ENCODE measurements at places on chromosomes 13 and 19.

- no peak for DNase-seq
Observed at GRCh38 chr19:15293781-15294491, 38.4 kb downstream of the BRD4 start.

DNA sequence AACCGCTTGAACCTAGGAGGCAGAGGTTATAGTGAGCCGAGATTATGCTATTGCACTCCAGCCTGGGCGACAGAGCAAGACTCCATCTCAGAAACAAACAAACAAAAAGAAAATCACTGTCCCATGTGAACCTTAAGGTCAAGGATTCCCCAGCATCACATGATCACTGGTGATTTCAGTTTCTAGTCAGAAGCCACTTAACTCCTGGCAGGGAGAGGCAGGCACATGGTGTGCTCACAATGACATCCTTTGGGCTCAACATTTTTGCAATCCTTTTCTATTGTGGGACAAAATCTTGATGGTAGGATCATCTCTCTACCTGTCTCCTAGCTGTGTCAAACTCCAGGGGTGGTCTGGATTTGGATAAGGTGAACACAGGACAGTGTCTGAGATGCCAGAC lies 12.1 kb downstream of the AKAP8 start:
- no peak for DNase-seq

GRCh38 chr19:50331221-50331993 lies 2.2 kb upstream of the KCNC3 start:
- no peak for DNase-seq

- DNase-seq = no peak
Observed at GRCh38 chr19:4210166-4210731, 19.1 kb upstream of the EBI3 start.

GRCh38 chr13:71626421-71627117 lies 240.4 kb downstream of the DACH1 start:
- no peak for DNase-seq

DNA sequence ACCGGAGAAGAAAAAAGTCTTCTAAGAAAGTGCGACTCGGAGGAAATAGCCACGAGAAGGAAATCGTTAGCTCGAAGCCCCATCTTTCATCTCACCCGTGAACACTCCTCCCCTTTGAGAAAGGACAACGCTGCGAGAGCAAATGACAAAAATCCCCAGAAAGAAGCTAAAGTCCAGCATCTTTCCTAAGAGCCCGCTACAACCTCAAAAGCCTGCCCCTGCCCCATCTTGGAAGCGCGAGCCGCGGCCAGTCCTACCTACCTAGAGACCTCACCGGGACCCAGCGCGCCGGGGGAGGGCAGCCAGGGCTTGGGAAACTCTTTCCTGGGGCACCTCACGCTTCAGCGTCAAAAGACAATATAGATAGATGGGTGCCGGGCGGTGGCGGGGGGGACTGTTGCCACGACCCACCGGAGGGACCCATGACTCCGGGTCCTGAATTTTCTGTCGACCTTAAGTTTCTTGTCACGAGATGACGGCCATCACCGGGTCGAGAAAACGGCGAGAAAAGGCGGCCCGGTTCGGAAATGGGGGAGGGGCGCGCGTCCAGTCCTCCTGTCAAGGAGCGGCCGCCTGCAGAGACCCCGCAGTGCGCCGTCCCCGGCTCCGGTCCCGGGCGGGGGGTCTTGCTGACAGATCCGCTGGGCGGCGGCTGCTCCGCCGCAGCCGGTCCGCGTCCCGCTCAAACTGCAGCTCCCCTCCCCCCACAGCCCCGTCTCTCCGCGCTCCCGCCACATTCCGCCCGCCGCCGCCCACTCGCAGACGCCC lies 65.9 kb downstream of the KCNRG start:
- DNase-seq = peak; percentile 49

DNA sequence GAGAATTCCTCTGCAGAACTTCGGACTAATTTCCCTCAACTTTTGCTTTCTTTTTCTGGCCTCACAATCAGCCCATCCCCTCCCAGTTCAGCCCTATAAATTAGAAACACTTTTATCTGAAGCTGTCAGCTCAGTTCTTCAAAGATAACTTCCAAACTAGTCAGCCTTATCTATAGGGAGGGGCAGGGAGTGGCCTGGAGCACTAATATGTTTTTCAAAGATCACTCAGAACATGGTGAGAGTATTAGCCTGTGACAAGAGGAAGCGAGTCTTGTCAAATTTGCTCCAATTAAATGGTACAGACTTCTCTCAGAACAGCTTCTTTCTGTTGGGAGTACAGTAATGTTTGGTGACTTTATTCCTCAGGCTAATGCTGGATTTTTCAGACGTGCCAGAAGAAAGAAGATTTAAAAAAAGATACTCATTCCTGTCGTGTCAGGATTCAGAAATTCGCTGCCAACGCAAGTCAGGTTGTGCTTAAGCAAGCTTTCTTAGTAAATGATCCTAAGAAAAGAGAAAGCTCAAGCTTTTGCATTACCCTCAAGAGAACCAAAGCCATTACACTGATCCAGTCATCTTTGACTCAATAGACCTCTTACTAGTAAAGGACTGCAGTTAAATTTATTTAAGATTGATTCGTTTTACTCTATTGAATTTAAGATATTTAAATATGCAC lies 1033.6 kb downstream of the SLITRK5 start:
- DNase-seq = no peak

DNA sequence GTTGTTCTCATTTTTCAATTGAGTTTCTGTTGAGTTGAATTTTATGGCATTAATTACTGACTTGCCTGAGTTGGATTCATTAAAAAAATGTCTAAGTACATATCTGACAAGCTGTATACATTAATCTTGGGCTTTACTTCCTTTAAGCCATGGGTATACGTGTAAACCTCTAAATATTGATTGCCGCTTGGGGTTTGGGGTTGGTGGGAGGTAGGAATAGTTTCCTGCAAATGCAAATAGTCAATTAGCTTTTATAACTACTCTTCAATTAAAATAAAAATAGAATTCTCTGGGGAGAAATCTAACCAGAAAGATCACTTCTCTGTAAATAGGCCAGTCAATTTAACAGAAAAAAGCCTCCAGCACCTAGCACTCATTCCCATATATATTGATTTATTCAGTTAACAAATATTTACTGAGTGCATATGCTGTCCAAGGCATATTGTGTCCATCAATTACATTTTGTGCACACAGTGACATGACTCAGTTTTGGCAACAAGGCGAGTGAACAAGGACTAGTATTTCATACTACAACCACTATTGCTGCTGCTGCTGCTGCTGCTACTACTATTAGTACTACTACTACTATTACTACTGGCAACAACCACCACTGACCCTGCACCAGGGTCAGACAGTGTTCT lies 306.8 kb downstream of the RFC3 start:
- DNase-seq = no peak

- no peak for DNase-seq
Observed at GRCh38 chr19:15299568-15300409, 32.5 kb downstream of the BRD4 start.

GRCh38 chr19:50969413-50969760 lies at the start of gene KLK6:
KLK6 (minus strand) TSS chr19:50969591; CDS start chr19:50968104, 1,487 bp downstream.
- no peak for DNase-seq

DNA sequence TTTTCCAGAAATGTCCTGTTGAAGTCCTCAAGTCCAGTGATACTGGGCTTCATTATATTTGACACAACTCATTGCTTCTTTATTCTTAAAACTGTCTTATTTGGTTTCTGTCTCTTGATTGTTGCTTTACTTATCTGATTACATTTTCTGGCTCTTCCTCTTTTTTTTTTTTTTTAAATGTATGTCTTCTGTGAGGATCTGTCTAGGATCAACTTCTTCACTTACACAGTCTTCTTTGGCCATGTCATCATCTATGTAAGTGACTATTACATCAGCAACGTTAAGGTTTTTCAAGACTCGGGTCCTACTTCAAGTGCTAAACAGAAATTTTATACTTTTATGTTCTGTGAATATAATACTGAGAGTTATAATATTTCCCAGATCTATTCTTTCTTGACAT lies 162.1 kb downstream of the PDS5B start:
- no peak for DNase-seq

DNA sequence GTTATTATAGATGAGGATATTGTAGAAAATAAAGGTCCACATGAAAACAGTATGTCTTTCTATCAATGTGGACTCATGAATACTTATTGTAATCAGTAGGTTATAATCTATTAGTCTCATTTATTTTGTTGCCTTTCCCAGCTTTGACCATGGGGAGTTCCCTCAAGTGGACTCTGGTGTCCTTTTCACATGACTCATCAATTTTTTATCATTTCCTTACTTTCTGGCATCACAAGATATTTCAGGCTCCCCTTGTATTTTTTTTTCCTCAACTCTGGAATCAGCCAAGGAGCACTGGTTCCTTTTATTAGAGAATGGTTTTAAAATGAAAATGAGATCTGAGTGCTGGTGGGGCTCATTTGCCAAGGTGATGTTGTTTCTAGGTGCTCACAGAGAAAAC lies 63.4 kb upstream of the DIAPH3 start:
- no peak for DNase-seq

DNA sequence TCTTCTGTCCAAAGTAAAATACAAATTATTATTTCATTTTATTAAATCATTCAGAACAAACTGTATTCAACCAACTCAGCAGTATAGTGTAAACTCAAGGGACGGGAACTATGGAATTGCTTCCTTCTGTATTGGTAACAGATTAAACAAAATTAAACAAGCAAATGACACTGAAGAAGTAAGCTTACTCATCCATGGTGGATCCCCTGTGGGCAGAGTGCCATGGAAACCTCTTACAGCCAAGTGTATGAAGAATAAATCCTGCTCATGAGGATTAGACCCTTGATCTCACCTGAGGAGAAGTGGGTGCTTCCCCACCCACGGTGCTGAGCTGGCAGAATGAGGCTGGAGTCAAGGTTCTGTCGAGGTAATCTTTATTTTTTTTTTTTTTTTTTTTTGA lies 18.0 kb upstream of the RFXAP start:
- DNase-seq = no peak

DNA sequence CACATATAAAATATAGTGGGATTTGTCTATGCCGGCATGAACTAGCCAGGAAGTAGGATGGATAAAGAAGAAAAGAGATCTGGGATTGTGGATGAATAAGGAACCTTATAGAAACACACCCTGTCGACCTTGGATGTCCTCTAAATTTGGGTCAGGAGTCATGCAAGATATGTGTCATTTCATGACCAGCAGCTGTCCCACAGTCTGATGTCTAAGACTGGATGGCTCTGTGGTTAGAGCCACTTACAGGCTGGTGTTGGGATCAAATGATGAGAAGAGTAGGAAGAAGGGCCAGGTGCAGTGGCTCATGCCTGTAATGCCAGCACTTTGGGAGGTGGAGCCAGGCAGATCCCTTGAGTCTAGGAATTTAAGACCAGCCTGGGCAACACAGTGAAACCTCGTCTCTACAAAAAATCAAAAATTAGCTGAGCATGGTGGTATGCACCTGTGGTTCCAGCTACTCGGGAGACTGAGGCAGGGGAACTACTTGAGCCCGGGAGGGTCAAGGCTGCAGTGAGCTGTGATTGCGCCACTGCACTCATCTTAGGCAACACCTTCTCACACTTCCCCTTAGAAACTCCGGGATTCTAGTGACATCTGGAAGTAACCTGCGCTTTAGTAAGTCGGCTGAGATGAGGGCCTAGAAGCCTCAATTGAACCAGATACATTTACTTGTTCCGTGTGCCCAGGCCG lies 30.8 kb downstream of the TMED1 start:
- no peak for DNase-seq

GRCh38 chr13:65054277-65054676 lies 2175.9 kb downstream of the PCDH9 start:
- no peak for DNase-seq

- no peak for DNase-seq
Observed at GRCh38 chr13:33953203-33953602, 135.3 kb downstream of the RFC3 start.

All from naive B cell (primary cell).